ENCODE measurements at places on chromosomes 3 and 15.

DNA sequence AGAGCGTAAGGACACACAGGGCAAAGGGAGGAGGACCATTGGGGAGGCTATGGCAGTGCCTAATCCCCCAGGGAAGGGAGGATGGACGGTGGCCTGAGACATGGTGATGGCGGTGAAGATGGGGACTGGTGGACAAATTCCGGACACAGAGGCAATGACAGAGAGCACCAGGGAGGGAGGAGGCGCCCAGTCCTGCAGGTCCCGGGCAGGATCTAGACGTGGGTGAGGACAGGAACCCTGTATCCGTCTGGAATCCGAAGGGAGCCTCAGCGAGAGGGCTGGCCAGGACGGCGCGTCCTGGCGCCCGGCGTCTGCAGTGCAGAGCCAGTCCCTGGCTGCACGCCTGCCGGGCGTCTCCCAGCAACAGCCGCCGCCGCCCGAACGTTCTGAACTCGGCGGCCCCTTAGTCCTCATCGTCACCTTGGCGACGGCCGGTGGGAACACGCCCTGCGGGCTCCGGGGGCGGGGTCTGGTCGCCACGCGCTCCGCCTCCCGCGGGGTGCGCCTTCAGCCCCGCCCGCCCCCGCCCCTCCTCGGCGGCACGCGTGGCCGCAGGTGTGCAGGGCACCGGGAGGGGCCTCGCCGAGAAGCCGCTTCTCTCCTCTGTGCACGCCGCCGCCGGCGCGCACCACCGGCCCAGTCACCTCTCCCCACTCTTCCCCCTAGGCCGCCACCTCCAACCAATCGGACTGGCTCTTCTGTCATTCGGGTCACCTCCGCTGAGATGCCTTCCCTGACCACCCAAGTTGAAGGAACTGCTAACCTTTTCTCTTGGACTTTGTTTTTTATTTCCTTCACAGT lies 11.6 kb downstream of the XIRP1 start:
- peak; percentile 91 for DNase-seq

- DNase-seq = no peak
Observed at GRCh38 chr15:41024131-41024530, 70.9 kb downstream of the CHAC1 start.

DNA sequence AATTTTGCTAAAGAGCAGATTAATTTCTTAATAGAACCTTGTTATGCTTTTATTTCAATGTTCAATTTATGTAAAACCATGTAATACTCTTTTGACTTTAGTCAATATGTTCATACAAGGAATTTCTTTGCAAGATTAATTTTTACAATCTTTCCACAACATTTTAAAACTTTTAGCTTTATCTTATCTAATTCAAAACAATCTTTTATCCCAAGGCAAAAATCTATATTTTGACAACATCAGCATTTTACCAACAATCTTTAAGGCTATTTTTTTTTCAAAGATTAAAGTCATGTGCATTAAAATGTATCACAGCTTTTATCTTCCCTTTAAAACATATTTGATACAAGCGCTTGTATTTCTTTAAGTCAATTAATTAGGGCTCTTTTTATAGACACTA lies 914.7 kb downstream of the PLOD2 start:
- DNase-seq = no peak

DNA sequence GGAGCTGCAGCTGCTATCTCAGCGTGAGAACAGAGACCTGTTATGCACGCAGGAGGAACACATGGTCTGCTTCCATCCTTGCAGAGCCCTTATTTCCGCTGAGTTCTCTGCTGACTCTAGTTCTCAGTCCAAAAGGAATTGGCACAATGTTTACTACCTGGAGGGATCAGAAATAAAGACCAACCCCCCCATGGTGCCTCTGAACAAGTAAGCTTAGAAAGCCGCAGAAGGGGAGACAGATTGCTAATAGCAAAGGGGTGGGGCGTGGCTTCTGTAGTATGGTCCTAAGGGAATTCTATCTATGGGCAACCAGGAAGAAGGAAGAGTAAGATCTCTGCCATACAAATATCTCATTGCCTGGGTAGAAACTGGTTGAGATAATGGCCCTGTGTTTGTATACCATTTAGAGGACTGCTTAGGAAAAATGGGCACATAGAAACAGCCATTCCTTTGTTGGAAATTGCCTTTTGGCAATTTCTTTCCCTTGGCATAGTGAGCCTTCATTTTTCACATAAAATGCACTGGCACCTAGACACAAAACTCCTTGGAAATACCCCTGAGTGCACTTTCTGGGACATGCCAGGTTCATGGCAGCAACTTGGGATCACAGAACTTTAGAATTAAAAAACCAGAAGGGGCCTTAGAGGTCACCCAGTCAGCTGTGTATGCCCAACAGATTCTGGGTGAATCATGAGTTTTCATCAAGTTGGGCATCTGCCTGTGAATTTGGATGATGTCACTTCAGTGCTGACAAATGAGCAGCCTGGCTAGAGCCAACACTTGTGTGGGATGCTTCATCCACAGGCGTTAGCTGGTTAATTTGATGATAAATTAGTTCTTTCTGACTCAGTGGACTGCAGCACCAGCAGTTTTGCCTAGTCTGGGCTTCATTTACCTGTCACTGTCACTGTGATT lies 57.4 kb upstream of the STXBP5L start:
- DNase-seq = no peak

DNA sequence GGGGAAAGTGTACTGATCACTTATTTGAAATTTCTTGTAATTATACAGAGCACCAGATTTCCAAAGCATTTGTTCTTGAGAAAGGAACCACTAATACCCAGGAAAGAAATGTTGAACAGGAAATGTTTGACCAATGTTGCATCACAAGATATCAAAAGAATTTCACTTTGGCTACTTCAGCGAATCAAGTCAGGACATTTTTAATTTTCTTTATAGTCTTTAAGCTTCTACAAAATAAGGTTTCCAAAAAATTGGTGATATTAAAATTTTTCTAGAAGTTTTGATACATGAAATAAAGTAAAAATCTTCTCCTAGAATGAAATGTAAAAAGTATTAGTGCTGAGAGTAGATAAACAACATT lies 421.9 kb downstream of the MECOM start:
- no peak for DNase-seq

DNA sequence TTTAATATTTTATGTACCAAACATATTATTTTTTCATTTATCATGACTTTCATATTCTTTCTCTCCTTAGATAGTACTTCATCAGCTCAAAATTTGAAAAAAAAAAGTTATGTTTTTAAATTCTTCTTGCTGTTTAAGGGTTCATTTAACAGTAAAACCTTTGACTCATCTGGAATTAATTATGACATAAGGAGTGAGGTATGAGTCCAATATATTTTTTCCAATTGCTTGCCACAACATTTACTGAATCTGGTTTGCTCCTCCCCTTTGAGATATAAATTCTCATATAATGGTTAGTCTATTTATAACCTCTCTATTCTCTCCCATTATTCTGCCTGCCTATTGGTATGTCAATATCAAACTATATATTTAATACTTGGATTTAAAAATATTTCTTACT lies 387.8 kb downstream of the TUSC7 start:
- DNase-seq = no peak

GRCh38 chr15:39942101-39942752 lies 8.3 kb downstream of the EIF2AK4 start:
- no peak for DNase-seq

- DNase-seq = no peak
Observed at GRCh38 chr3:170760174-170760526, 109.8 kb downstream of the RPL22L1 start.

DNA sequence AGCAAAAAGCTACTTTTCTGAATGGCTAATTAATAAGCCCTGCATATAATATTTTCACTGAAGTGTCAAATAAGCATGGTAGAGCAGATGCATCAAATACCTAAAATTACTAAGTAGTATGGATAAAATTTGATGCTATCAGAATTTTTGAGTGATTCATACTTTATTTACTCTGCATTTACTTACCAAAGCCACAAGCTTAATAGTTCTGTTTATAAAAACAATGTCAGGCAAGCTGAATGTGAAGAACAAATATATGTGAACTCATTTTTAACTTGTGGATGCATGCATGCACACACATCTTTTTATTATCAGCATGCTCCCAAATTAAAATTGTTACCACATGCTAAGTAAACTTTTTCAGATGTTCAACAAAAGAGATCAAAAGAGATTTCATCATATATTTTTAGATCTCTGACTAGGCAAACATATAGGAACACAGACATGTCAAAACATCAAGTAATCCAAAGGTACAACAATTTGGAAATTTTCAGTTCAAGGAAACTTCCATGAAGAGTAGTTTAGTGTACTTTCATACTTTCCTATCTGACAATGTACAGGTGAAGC lies 969.4 kb downstream of the ROBO1 start:
- no peak for DNase-seq
